ENCODE measurements at places on chromosomes 16 and 17.

GRCh38 chr16:50668368-50669008 lies 12.6 kb downstream of the SNX20 start:
- no peak for DNase-seq

GRCh38 chr16:50386774-50387173 lies 18.0 kb upstream of the BRD7 start:
- no peak for DNase-seq

DNA sequence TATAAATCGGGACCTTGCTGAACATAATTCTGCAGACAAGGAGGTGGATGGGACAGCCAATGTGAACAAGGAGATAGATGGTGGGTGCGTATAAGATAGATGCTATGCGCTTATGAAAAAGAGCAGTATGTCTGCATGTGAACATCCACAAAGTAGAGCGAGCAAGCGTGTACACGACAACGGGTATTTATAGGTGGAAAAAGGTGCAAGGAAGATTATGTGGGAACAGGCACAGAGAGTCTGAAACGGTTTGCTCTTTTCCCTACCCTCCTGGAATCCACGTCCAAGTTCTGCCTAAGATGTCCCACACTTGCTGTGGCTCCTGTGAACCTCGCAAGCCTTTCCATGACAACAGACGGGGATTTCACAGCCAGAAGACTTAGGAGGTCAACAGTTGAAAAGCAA lies 43.0 kb downstream of the SNX11 start:
- no peak for DNase-seq

GRCh38 chr17:77363821-77364361 lies 223.1 kb downstream of the SEC14L1 start:
- no peak for DNase-seq

DNA sequence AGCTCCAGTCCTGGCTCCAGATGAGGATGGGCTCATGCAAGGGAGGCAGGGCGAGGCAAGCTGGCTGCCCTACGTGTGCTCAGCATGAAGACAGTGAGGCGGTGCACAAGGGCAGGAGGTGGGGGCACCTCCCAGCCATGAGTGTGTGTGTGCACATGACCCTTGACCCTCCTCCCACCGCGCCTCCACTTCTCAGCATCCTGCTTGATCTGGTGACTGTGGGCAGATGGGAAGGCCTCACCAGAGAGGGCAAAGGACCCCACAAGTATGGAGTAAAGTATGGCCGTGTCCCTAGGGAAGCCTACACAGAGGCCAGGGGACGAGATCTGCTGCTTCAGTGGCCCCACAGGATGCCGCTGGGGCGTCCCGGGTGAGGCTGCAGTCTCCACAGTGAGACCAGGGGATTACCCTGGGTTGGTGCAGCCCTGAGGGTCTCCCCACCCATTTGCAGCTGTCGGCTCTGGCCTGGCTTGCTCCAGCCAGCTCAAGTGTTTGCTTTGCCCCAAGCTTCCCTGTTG lies 7.9 kb upstream of the RNF222 start:
- DNase-seq = no peak

DNA sequence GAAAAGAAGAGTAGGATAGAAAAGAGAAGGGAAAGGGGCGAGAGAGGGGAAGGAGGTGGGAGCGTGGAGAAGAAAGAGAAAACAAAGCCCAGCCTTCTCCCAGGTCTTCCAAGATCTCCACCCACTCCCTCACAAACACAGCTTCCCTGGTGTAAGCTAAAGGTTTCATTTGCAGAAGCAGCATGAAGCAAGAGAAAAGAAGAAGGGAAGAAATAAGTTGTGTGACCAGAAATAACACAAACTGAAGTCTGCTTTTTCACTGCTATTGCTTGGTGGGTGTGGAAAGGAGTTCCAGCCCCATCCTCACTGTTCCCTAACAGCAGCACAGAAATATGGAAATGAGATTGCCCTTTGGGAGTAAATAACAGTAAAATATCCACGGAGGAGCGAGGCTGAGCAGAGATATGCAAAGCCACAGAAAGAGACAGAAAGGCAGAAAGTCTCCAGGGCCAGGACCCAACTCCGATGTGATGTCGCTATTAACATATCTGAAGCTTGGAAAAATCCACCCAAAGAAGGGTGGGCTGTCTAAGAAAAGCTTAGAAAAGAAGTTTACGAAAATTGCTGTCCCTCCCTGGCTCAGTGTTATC lies 10.3 kb upstream of the GAS7 start:
- DNase-seq = peak; percentile 27

- DNase-seq = no peak
Measured at GRCh38 chr17:36183001-36183971, 6.8 kb upstream of the TBC1D3B start.

DNA sequence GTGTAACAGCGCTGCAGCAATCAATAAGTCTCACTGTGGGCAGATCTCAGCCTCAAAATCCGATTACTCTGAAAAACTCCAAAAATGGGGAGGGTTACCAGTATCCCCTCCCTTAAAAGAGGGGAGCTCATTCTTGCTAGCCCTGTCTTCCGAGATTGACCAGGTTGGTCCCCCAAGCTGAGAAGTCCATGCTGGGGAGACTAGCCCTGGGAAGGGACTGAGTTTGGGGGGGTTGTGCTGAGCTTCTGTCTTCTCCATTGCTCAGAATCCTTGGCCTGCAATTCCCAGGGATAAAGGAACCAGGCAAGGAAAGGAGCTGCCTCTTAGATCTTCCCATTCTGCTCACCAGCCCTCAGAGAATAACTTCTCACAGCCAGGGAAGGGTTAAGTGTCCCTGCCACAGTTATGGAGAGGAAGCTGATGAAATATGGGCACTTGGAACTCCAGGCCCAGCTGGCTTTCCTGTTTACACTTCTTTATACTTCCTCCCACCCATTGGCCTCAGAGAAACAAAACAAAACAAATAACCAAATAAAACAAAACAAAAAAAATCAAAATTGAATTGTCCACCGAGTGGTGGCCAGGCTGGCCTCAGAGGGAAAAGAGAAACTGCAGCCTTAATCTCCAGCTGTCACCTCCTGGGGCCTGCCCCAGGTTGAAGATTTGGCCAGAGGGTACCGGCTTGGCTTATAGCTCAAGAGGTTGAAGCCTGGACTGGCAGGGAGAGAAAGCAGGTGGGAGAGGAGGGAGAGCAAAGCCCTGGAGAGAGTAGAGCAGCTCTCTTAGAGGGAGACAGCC lies 2.6 kb downstream of the HOXB3 start:
- no peak for DNase-seq

DNA sequence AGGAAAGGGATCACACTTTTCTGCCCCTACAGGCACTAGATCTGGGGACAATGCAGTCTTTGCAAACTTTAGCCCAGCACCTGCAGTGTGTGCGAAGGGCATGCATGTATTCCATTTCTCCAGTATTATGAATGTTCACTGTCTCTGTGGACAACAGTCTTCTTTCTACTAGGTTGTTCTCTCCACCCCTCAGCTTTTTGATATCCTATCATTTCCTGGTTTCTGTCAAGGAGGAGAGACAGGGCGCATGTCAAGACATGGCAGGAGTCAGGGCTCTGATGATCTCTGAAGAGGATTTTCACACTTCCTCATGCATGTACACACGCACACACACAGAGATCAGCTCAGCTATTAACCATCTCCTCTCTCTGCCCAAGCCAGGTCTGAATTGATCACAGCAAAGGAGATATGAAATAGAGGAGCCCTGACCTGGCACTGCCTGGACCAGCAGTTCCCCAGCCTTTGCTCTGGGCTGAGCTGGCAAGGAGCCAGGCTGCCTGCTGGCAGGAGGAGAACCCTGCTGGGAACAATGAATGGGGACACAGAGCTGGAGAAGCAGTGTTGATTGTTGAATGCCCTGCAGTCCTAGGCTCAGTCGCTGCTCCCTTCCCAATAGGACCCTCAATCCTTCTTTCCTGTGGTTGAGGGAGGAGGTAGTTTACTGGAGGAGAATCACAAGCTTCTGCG lies 2.6 kb downstream of the GPR179 start:
- no peak for DNase-seq

DNA sequence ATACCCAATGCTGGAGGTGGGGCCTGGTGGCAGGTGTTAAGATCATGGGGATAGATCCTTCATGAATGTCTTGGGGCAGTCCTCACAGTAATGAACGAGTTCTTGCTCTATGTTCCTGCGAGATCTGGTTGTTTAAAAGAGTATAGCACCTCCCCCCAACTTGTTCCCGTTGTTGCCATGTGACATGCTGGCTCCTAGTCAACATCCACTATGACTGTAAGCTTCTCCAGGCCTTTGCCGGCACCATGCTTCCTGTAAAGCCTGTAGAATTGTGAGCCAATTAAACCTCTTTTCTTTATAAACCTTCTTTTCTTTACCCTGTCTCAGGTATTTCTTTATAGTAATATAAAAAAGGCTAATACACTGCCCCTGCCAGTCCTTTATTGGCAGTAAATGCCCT lies 33.3 kb downstream of the RANBP10 start:
- no peak for DNase-seq

GRCh38 chr17:64520359-64520758 lies 13.6 kb downstream of the CEP95 start:
- DNase-seq = no peak

DNA sequence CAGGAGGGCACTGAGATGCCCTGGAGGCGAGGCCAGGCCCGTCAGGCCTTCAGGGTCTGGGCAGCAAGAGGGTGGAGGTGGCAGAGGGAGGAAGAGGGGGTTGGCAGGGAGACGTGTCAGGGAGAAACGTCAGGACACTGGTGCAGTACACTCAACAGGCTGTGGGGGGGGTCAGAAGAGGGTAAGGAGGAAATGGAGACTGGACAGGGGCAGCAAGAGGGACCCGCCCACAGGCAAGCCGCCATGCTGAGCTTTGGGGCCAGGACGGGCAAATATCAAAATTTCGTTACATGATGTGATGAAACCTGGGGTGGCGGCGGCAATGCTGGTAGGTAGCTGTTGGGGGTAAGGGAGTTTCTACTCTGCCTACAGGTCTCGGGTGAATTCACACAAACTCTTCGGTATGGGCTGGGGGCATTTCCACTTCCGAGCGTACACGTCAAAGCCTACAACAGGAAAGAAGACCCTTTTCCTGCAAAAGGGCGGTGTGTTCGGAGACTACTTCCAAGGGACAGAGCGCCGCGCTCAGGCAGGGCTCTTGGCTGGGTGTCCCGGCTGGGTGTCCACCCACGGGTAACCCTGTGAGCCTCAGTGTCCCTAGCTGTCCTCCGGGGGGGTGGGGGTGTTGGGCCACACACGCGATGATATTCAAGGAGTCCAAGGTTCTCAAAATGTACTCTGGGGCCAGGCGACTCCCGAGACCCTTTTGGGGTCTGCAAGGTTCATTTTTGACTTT lies 43.3 kb upstream of the ATP2A3 start:
- DNase-seq = no peak

- DNase-seq = no peak
Measured at GRCh38 chr17:3929764-3930163, 13.5 kb upstream of the P2RX1 start.

GRCh38 chr16:84407588-84408313 lies 39.4 kb downstream of the ATP2C2 start:
- DNase-seq = no peak

DNA sequence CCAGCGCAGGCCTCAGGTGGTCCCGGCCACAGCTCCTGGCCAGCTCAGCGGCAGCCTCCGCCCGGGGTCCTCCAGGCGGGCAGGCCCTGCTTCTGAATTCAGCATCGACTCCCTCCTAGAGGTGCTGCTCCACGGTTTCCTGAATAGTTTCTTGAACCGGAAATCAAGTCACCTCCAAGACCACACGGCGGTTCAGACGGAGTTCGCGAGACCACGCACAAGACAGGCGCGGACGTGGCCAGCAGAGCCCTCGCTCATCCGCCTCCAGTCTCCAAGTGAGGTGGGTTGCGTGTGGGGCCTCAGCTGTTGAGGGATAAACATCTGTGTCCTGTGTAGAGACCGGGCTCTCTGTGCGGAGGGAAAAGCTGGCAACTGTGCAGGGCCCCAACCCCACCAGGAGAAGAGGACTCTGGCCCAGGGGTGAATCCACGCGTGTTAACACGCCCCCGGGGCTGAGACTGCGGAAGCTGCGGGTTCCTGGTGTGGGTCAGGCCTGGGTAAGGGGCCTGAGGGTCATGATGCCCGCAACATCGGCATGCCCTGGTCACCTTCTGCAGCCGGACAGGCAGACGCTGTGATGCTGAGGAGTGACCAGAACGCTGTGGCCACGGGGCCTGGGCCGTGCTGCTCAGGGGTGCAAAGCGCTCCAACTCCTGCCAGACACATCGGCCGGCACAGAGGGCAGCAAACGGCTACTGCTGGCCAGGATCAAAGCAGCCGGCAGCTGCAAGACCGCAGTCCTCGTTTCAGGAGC lies 55.0 kb upstream of the METRNL start:
- no peak for DNase-seq
